ENCODE measurements at places on chromosomes 1 and 21.

GRCh38 chr1:31673433-31673832 is 28.8 kb upstream of the PEF1 start:
- no peak for DNase-seq

GRCh38 chr1:30879126-30879786 is 29.3 kb downstream of the SDC3 start:
- DNase-seq = no peak

DNA sequence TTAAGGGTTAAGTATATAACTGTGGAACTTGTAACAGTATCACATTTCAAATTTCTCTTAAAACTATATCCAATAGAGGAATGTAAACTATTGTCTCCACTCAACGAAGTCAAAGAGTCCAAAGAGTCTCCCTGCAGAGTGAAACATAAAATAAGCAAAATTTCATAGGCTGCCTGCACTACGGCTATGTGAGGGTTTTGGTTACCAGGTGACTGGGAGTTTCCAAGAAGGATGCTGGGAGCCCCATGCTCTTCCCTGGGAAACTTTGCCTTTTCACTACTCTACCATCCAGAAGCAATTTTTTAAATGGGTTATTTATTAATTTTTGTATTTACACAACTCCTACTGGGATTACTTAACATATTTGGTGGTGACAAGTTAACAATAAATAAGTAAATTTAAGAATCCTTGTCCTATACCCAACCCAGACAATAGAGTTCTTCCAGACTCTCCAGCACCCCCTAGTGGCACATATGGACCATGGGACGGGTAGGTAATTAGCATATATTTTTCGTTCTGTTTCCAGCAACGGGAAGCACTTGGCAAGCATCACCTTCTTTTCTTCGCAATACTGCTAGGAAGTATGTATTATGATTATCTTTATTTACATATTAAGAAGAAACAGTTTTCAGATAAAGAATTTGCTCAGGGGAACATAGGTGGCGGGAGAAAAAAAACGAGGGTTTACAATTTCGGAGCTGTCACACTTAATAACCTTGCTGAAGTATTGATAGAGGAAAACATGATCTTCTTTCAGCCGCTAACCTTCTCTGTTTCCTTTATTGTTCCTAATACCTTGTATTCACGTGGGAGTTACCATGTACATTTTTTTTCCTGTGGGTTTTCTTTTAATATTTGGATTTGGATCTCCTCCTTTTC is 3.5 kb downstream of the FMO2 start:
- DNase-seq = peak; percentile 30

GRCh38 chr21:42356650-42357049 is 5.9 kb upstream of the TFF2 start:
- no peak for DNase-seq
